ENCODE measurements at places on chromosomes 5 and 9.

DNA sequence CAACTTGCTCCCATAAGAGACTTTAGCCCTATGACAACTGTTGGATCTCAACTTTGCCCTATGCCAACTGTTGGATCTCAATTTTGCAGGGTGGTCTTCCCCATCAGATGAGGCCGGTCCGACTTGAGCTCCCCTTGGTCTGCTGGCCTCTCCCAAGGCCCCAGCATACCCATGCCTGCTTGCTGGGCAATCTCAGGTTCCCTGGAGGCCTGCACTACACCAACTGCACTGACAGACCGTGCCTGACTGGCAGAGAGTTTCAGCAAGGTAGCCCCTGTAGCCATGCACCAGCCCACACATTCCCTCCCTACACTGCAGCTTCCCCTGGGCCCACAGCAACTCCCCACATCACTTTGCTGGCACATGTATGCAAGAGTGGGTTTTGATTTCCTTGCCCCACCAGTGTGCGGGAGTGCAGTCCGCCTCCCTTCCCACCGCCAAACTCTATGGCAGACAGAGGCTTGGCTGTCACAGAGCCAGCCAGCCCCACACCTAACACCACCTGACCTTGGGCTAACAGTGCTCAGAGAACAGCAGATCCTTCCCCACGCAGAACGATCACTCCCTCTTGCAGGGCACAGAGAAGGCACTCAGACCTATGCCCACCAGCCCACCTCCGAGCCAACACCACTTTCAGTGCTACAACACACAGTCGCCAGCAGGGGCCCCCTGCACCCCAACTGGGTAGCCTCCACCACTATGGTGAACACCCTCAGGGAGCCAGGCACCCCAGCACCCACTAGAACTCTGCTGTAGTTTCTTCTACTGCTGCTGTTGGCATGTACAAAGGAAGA, 279.9 kb upstream of the COX7C start:
- no peak for DNase-seq

DNA sequence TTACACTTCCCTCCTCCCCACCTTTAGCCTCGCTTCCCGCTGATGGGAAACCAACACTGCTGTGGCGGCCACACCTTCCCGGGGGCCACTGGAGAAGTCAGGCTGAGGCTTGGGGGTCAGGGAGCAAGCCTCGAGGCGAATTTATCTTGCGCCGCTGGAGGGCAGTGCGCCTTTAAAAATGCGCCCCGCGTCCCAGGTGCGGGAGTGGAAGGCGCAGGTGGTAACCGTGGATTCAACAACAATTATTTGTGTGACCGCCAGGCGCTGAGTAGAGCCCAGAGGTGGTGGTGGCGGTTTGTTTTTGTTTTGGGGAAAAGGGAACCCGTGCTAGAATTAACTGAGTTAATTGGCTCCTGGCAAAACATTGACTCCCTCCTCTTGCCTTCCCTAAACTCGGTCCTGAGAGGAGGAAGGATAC, 1.1 kb downstream of the CFAP77 start:
- peak; percentile 79 for DNase-seq

- DNase-seq: no peak
Measured at GRCh38 chr9:101858026-101858425, 119.6 kb upstream of the GRIN3A start.

GRCh38 chr9:90142580-90142979, 500.0 kb downstream of the DIRAS2 start:
- no peak for DNase-seq

DNA sequence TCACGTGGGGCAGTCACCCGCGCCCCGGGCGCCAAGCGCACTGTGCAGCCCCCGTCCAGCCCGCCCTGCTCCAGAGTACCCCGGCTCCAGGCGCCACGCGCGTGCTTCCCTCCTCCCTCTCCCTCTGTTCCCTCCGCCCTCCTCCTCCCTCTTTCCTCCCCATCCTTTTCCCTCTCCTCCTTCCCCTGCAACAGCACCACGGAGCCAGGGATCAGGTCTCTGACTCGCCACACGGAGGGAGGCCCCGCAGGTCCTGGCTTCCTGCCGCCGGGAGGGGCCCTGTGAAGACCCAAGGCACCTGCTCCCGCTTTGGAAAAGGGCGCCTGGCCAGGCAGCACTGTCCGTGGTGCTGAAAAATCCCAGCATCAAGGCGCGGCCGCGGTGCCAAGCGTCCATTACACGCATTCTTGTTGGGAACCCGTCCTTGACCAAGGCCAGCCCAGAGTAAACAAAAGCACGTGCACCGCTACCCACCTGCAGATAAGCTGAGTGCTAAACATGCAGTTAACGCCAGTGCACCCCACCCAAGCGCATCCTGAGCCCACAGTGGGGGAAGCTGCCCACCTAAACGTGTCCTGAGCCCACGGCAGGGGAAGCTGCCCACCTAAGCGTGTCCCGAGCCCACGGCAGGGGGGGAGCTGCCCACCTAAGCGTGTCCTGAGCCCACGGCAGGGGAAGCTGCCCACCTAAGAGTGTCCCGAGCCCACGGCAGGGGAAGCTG, 21.7 kb downstream of the SLC6A18 start:
- peak; percentile 8 for DNase-seq

GRCh38 chr9:98854266-98854665, 46.8 kb downstream of the GALNT12 start:
- DNase-seq: no peak

- no peak for DNase-seq
Measured at GRCh38 chr5:37355161-37355560, 15.7 kb downstream of the NUP155 start.

DNA sequence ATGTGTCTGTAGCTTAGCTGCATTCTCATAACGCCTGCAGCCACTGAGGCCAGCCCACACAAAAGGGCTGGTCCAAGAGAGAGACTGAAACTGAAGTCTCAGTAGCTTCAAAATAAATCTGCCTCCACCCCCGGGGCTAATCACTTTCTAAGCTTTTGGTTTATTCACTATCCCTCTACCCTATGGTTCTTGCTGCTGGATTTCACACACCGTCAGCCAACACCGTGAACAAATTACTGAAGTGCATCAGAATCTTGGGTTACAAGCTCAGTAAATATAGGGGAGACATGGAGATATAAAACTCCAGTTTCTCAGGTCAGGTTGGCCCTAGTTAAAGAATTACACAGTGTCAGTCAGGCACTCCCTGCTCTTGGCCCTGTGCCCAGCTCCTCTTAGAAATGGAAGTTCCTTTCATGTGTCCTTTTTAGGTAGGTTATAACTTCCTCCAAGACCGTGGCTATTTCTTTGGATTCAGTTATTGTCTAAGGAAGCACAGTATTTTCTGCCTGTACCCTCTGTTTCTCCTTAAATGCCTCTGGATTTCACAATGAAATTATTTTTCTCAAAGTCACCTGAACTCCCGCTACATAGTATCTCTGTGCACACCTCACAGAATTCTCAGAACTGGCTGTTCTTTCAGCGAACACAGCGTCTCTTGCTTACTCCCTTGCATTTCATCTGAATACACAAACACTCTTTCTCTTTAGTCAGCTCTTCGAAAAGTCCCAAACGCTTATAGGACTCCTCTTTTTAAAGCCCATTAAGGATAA, 112.5 kb downstream of the FAM174A start:
- no peak for DNase-seq

- no peak for DNase-seq
Measured at GRCh38 chr5:1041225-1042143, 32.9 kb downstream of the NKD2 start.

GRCh38 chr5:121199216-121199999, 652.3 kb upstream of the FTMT start:
- no peak for DNase-seq

DNA sequence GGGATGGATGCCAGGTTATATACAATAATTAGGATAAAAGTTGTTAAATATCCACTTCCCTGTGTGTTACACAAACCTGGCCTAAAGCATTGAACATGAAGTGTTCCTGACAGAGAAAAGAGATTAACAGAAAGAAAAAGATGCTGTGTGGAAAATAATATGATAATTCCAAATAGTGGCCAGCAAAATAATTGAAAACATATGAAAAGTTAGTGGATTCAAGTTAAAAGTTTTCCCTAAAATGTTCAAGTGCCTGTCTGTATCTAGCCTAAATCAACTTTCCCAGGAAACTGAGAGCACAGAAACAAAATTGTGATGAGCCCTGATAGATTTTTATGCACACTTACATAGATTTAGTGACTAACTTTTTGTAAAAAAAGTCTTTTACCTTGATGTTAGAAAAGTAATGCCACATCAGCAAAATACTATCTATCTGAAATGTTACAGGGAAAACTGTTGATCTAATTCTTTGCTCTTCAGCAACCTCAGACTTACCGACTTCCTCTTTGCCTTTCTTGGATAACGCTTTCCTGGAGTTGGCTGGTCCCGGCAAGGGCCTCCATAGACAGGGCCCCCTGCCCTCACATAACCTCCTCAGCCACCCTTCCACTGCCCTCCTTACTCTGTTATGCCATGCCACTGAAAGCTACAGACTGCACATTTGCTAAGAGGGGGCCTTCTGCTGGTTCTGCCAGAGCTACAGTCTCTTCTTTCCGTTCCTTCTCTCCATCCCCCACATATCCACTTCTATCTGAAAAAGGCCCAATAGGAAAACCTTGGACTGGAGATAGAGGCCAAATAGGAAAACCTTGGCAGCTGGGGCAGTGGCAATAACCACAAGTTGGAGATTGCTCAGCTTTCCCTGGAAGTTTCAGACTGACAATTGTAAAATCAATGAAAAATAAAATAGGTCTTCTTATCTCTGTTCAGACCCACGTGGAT, 44.4 kb downstream of the ZNF474 start:
- no peak for DNase-seq

DNA sequence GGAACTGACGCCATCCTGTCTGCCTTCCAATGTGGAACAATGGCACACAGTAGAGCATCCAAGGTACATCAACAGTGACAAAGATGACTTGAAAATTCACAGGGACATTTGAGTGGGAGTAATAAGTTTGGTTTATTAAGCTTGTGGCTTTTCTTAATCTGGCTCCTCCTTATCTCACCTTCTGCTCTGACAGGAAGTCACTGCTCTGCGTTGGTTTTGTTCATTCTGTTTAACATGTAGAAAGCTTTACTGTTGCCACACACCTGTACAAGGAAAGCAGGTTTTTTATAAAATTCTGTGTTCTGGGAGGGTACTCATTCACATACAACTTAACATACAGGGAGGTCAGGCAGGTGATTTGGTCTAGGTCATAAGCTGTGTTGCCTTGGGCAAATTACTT, 1.6 kb upstream of the GZMK start:
- no peak for DNase-seq
